Thyroid gland (tissue), 4 donors: ENCODE measurements at places on chromosomes 5 and 9. TPM values are rescaled to one million over a fixed set of nuclear protein-coding genes. Genes with fewer than 3 reads are reported as not detected.

Gene NR5A1
- total RNA-seq = 0.40 TPM

Gene DOCK2
- total RNA-seq = 4.3 TPM

Gene FOXD4L4
- 0.67 TPM for total RNA-seq

Gene ECM2
- total RNA-seq = 4.9 TPM

Gene ADAMTS6
- total RNA-seq = 1.0 TPM

Gene EIF4E1B
- not detected for total RNA-seq

Gene ACSL6
- 1.1 TPM for total RNA-seq

Gene ITGA2
- total RNA-seq = 6.0 TPM

Gene HTR1A
- total RNA-seq = 1.8 TPM

Gene NUTM2F
- total RNA-seq = not detected

Gene MARVELD2
- 100 TPM for total RNA-seq

Gene IFNA1
- not detected for total RNA-seq

Gene GBGT1
- 21.4 TPM for total RNA-seq

Gene TOR4A
- 11.2 TPM for total RNA-seq

Gene DDX46
- 37.3 TPM for total RNA-seq

Gene PPP2R2B
- 1.1 TPM for total RNA-seq

Gene FCN2
- total RNA-seq = not detected

Gene CDK9
- total RNA-seq = 85.2 TPM

Gene FOXD4L3
- 0.67 TPM for total RNA-seq

Gene NUDT12
- total RNA-seq = 30.9 TPM

Gene CLIC3
- total RNA-seq = 97.7 TPM

Gene CD14
- 33.2 TPM for total RNA-seq

Gene MEIKIN
- total RNA-seq = not detected

Gene POLR1E
- total RNA-seq = 18.0 TPM

Gene SPINK13
- not detected for total RNA-seq

Gene ARHGEF28
- 57.3 TPM for total RNA-seq

Gene ZNF782
- total RNA-seq = 14.3 TPM

Gene SPATA6L
- total RNA-seq = 21.0 TPM

Gene IGFBPL1
- total RNA-seq = 26.1 TPM
